Omental fat pad (tissue), 4 donors: ENCODE measurements at places on chromosomes 12 and 14. TPM values are rescaled to one million over a fixed set of nuclear protein-coding genes. Genes with fewer than 3 reads are reported as not detected.

DNA sequence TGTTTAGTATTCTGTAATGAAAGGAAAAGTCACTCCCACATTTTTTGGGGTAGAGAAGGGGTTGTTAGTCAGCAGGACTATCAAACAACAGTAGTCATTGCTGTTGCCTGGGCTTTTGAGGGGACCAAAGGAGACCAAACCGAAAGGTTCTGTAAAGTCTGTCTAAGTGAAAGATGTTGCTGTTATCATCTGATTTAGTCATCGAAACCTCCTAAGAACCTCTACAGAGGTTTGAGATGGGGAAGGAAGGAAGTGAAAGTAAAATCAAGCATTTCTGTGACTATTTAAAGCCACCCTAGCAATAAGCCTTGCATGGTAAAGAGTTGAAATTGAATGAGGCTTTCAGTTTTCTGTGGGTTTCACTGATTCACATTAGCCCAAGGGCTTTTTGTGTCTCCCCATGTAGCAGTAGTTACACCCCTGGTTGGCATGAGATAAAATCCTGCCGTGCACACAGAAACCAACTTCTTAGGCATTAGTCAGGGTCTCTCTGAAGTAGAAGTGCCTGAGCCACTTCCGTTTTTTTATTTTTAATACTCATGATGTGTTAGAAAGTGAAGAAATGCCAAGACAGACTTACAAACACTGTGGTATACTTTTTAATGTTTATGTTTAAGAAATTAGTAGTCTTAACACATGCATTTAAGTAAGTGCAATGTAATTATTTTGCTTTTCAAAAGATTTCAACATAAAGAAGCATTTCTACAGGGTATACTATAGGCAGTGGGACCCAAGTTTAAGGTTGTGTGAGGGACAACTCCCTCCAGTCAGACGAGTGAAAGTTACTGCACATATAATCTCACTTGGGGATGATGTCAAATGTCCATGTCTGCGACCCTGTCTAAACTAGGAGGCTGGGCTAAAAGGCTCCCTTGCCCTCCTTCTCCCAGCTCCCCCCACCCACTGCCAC, 50.4 kb downstream of the DYRK2 start:
- no peak for DNase-seq

- DNase-seq = no peak
Measured at GRCh38 chr12:103181366-103182152, 224.1 kb downstream of the ASCL1 start.

DNA sequence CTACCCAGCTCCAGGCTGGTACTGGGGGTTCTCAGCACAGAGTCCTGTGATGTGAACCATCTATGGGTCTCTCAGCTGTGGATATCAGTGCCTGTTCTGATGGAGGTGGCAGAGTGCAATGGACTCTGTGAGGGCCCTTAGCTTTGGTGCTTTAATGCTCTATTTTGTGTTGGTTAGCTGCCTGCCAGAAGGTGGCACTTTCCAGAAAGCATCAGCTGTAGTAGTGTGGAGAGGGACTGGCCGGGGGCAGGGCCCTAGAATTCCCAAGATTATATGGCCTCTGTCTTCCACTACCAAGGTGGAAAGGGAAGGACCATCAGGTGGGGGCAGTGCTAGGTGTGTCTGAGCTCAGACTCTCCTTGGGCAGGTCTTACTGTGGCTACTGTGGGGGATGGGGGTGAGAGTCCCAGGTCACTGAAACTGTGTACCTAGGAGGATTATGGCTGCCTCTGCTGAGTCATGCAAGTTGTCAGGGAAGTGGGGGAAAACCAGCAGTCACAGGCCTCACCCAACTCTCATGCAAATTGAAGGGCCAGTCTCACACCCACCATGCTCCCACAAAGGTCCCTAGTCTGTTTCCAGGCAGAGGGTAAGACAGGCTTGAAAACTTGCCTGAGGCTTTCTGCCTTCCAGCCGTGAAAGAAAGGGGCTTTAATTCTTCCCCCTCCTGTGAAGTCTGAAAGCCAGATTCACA, 878.1 kb downstream of the C12orf50 start:
- no peak for DNase-seq

The MYF5 gene
- not detected for total RNA-seq

The TSHR gene
- total RNA-seq = not detected

GRCh38 chr12:911191-911826, 38.2 kb downstream of the RAD52 start:
- no peak for DNase-seq

The C12orf54 gene
- not detected for total RNA-seq

The MCRS1 gene
- total RNA-seq = 34.7 TPM

DNA sequence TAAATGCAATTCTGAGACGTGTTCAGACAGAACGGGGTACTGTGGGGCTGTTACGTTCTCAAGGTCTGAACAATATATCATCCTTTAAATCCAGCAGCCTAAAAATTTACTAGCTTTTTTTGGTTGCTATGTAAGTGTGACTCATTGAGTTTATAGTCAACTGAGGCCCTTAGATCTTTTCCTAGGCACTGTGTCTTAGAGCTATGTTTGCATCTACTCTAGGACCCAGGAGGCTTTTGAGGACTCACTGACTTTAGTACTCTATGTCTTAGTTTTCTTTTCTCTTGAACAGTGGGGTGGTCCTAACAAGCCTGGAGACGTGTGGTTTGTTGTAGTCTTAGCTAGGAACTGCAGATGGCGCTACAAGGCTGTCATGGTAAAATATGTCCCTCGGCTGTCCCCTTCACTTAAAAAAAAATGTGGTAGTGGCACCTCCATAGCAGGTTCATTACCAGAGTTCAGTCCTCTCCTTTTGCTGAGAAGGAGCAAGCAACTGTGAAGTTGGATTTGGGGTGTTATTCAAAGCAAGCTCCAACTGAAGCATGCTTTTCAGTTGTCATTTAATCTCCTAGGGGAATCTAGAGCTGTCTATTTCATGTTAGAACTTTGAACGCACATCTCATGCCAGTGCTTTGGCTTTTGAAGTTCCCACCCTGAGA, 8.7 kb upstream of the SPATS2 start:
- DNase-seq = no peak

GRCh38 chr14:77579065-77579464, 37.4 kb downstream of the SPTLC2 start:
- no peak for DNase-seq

GRCh38 chr12:8519171-8519570, 5.9 kb downstream of the CLEC4D start:
- no peak for DNase-seq

The OR4N5 gene
- not detected for total RNA-seq

DNA sequence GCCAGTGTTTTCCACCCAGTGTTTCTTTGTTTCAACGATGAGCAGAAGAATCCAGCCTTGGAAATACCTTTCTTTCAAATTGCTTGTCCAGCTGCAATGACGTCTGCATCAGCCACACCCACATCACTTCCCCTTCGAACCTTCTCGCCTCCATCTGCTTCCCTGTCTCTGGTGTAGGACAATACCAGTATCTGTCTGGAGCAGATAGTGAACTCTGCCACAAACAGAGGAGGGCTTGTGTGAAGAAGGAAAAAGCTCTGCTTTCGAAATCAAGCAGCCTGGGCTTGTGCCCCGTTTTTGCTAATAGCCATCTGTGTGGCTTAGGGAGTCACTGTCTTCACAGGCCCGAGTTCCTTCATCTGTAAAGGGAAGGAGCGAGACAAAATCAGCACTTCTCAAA, 415.4 kb downstream of the ZFP36L1 start:
- DNase-seq = no peak

- no peak for DNase-seq
Measured at GRCh38 chr12:92539976-92540781, 162.6 kb upstream of the PLEKHG7 start.

- no peak for DNase-seq
Measured at GRCh38 chr12:58588770-58589169, 331.5 kb downstream of the LRIG3 start.

The SDR9C7 gene
- not detected for total RNA-seq

- DNase-seq = no peak
Measured at GRCh38 chr12:105912882-105913678, 225.7 kb downstream of the NUAK1 start.

GRCh38 chr14:105503935-105504692, 13.1 kb downstream of the TEDC1 start:
- DNase-seq = no peak
